ENCODE measurements at places on chromosomes 1 and 21.

DNA sequence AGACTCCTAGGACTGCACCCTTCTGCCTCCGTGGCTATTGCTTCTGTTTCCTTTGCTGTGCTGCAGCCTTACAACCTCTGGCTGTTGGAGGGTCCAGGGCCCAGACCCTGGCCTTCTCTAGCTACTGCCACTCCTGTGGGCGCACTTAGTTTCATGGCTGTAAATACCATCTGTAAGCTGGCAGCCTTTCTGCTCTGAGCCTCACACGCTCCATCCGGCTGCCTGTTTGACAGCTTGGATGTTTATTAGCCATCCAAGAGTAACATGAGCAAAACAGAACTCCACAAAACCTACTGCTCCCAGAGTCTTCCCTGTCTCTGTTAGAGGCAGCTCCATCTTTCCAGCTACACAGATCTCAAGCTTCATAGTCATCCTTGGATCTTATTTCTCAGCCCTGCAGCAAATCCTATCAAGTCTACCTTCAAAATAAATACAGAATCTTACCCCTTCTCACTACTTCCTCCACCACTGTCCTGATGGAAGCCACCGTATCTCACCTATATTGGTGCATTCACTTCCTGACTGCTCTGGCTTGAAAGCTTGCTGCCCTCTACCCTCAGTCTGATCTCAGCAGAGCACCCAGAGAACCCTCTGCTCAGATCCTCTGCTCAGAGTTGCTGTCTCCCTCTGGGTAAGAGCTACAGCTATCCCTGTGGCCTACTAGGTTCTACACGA is 19.1 kb downstream of the SLC25A33 start:
- H3K4me3 ChIP-seq: no peak overlapping the region
- no peaks in the 10 kb centered on the region for H3K27me3 ChIP-seq
- H3K4me1 ChIP-seq: peaks cover 29% of the 10 kb centered on the region
- H3K36me3 ChIP-seq: peaks cover 34% of the 10 kb centered on the region
- H3K27ac ChIP-seq: no peak overlapping the region

DNA sequence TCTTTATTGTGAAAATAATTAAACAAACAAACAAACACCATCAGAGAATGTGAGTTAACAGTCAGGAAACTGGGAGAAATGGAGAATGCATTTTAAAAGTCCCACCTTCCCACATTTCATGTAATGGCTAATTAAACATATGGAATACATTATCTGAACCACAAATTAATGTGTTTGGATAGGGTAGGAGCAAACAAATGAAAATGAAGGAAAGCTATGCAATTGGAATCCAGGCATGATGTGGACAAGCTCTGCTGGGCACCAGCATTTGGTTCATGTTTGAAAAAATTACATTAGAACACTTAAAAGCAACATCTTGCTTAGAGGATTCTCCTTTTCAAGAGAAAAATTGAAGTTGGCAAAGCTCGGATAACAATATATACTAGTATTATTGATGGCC is 628.1 kb downstream of the LMO4 start:
- H3K4me3 ChIP-seq: no peak overlapping the region
- no peak overlapping the region for H3K27ac ChIP-seq
- H3K36me3 ChIP-seq: no peaks in the 10 kb centered on the region
- H3K4me1 ChIP-seq: no peaks in the 10 kb centered on the region
- H3K27me3 ChIP-seq: peaks cover 7% of the 10 kb centered on the region

- H3K4me3 ChIP-seq: no peak within 1 kb of the TSS
- no peak within 1 kb of the TSS for H3K27ac ChIP-seq
- H3K27me3 ChIP-seq: no peaks in the 10 kb centered on the region
These were observed at the start of gene RAB25 for GRCh38 chr1:156060937-156061636. Gene RAB25 (plus strand): TSS chr1:156061160. CDS start chr1:156061401, 241 bp downstream.

DNA sequence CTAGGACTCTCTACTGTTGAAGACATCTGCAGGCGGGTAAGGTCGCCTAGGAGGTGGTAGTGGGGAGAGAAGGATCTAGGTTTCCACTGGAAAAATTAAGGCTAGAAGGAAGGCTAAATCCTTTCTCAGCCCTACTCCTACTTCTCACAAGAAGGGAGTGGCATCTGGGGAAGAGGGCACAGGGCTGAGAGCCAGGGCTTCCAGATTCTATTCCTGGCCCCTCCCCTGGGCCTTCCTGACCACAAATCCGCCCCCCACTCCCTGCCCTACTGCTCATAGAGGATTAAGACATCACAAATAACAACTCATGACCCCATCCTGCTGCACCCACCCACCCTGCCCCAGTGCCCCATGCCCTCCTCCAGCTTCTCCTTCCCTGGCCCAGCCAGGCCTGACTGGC is 2.5 kb downstream of the PHLDA3 start:
- no peak overlapping the region for H3K4me3 ChIP-seq
- no peaks in the 10 kb centered on the region for H3K36me3 ChIP-seq
- DNase-seq: no peak
- H3K4me1 ChIP-seq: peaks cover 4% of the 10 kb centered on the region

- H3K27ac ChIP-seq: no peak overlapping the region
- peaks cover 12% of the 10 kb centered on the region for H3K4me1 ChIP-seq
- H3K36me3 ChIP-seq: no peaks in the 10 kb centered on the region
- no peak overlapping the region for H3K4me3 ChIP-seq
- peaks cover 14% of the 10 kb centered on the region for H3K27me3 ChIP-seq
These were observed 228.0 kb downstream of the RYR2 start for GRCh38 chr1:237269938-237270337.

DNA sequence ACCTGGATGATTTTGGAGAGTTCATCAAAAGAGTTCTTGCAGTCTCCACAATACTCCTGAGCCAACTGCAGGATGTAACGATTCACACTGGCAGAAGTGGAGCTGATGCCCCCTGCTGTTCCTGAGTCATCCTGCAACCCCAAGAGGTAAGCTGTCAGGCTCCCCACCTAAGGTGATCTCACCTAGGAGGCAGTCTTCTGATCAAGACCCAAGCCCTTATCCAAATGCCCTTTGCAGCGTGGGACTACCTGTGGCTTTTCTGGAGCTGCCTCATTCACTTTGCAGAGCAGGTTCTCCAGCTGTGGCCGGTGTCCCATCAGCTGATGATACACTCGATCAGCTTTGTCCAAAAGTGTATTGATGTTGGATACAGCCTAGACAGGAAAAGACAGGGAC is 96.4 kb downstream of the UBR4 start:
- H3K27me3 ChIP-seq: no peaks in the 10 kb centered on the region
- no peak overlapping the region for H3K4me3 ChIP-seq
- H3K4me1 ChIP-seq: no peaks in the 10 kb centered on the region
- H3K36me3 ChIP-seq: peaks cover 79% of the 10 kb centered on the region
- DNase-seq: peak; percentile 62

- no peaks in the 10 kb centered on the region for H3K27me3 ChIP-seq
- H3K27ac ChIP-seq: no peak overlapping the region
- H3K36me3 ChIP-seq: no peaks in the 10 kb centered on the region
- DNase-seq: no peak
These were observed 266.6 kb downstream of the LRRC7 start for GRCh38 chr1:69834336-69834735.

DNA sequence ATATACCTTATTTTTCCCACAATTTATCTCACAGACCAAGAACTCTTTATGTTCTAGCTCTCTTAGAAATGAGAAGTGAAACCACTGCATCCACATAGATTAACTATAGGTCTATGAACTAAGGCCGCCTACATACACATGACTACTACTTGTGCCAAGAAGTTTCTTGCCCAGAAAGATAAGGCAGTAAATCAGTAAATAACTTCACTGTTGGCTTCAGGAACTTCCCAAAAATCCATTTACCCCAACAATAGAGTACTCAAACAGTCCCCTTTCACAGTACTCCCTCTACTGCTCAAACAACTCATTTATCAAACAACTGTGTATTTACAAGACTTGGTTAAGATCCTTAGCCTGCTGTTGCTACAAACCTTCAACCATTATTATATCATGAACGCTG is 96.5 kb downstream of the NME7 start:
- peaks cover 11% of the 10 kb centered on the region for H3K36me3 ChIP-seq
- no peak overlapping the region for H3K4me3 ChIP-seq
- peaks cover 4% of the 10 kb centered on the region for H3K4me1 ChIP-seq
- DNase-seq: no peak

DNA sequence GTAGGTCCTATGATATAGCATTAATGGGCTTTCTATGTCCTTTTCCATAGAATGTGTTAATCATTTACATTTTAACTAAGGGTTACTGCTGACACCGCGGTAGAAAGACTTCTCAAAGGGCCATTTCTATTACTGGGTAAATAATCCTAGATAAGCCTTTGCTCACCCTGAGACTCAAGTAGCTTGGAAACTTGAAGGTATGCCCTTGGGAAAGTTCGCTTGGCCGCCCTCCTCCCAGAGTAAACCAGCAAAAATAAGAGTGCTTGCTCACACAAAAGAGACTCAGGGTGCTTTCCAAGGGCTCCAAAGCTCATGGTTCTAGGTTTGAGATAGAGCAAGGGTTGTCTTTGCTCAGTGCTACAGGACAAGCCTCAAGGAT is 85.8 kb upstream of the TMPRSS2 start:
- H3K36me3 ChIP-seq: no peaks in the 10 kb centered on the region
- no peak overlapping the region for H3K27ac ChIP-seq
- DNase-seq: no peak
- H3K27me3 ChIP-seq: peaks cover 10% of the 10 kb centered on the region
- H3K4me1 ChIP-seq: no peaks in the 10 kb centered on the region

GRCh38 chr1:110067893-110068645 is 2.4 kb downstream of the ALX3 start:
- peak; percentile 28 for DNase-seq
- H3K4me1 ChIP-seq: peaks cover 17% of the 10 kb centered on the region
- H3K27me3 ChIP-seq: peaks cover 53% of the 10 kb centered on the region
- H3K4me3 ChIP-seq: peak overlapping the region; percentile 15
- no peaks in the 10 kb centered on the region for H3K36me3 ChIP-seq
- H3K27ac ChIP-seq: no peak overlapping the region

- H3K4me1 ChIP-seq: peaks cover 27% of the 10 kb centered on the region
- H3K27ac ChIP-seq: peak overlapping the region; percentile 15
These were observed 884 bp downstream of the SPATA6 start for GRCh38 chr1:48470950-48471690.

GRCh38 chr1:245099401-245099800 is 55.4 kb upstream of the KIF26B start:
- no peaks in the 10 kb centered on the region for H3K4me1 ChIP-seq
- no peak overlapping the region for H3K4me3 ChIP-seq
- H3K27me3 ChIP-seq: no peaks in the 10 kb centered on the region
- DNase-seq: no peak
- H3K27ac ChIP-seq: no peak overlapping the region

GRCh38 chr1:5598824-5599395 is 393.3 kb downstream of the NPHP4 start:
- H3K27me3 ChIP-seq: peaks cover 4% of the 10 kb centered on the region
- H3K27ac ChIP-seq: no peak overlapping the region
- H3K4me1 ChIP-seq: no peaks in the 10 kb centered on the region
- no peak overlapping the region for H3K4me3 ChIP-seq
- H3K36me3 ChIP-seq: no peaks in the 10 kb centered on the region
- no peak for DNase-seq

DNA sequence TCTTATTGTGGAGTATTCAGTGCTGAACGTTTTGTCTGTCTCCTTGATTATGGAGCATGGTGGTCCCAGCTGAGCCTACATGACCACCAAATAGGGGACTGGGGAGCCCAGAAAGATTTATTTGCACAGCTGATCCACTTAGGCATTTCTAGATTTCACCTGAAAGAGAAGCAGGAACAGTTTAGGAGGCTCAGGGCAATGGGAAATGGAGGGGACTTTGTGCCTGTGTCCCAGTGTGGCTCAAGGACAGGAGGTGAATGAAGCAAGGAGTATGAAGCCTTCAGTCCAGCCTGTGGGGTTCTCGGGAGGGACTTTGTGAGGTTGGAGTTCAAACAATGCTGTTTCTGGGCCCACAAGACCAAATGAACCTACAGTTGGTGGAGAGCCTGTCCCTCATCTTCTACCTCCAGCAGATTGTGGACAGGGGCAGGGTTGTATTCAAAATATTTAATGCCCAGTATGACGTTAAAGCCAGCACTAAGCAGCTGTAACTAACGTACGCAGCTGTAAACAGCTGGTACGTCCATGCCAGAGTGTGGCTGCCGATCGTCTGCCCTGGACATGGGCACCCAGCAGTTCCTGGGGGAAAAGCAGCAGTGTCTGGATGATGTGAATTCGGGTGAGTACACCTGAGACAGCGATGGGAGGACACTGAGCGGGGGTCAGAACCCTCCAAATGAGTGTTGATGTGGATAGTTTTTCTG is 164.9 kb upstream of the RAB4A start:
- no peak overlapping the region for H3K27ac ChIP-seq
- H3K36me3 ChIP-seq: no peaks in the 10 kb centered on the region
- H3K4me1 ChIP-seq: peaks cover 7% of the 10 kb centered on the region
- no peak overlapping the region for H3K4me3 ChIP-seq

GRCh38 chr1:94989398-94989797 is 62.5 kb upstream of the CNN3 start:
- no peak for DNase-seq
- no peak overlapping the region for H3K4me3 ChIP-seq
- no peak overlapping the region for H3K27ac ChIP-seq
- H3K4me1 ChIP-seq: peaks cover 2% of the 10 kb centered on the region
- H3K27me3 ChIP-seq: no peaks in the 10 kb centered on the region

DNA sequence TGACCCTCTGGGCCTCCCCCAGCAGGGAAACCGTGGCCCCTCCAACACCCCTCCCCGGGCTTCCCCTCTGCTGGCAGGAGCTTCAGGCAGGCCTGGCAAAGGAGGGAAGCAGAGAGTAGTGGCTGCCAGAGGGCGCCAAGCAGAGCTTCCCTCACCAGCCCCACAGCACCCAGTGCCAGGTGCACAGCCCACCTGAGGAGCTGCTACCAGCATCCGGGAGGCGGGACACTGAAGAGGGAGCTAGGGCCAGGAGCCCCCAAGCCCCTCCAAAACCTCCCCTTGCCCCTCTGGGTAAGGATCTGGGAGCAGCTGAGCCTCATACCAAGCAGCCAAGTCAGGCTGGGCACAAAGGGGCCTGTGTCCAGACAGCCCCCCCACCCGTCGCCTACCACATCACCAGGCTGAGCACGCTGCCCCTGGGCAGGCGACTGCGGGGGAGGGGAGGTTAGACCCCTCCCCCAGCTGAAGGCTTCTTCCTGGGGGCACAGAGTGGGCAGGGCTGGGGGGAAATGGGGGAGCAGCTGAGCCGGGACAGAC is 19.6 kb downstream of the CCDC24 start:
- H3K4me1 ChIP-seq: peaks cover 9% of the 10 kb centered on the region
- no peaks in the 10 kb centered on the region for H3K27me3 ChIP-seq
- no peak for DNase-seq
- H3K27ac ChIP-seq: no peak overlapping the region
- H3K4me3 ChIP-seq: no peak overlapping the region

GRCh38 chr1:174875306-174875705 is 124.4 kb upstream of the CACYBP start:
- no peaks in the 10 kb centered on the region for H3K36me3 ChIP-seq
- H3K4me3 ChIP-seq: peak overlapping the region; percentile 26
- peak; percentile 29 for DNase-seq
- peaks cover 20% of the 10 kb centered on the region for H3K4me1 ChIP-seq

GRCh38 chr1:22420455-22421053 is 31.1 kb upstream of the ZBTB40 start:
- no peaks in the 10 kb centered on the region for H3K36me3 ChIP-seq
- no peak overlapping the region for H3K4me3 ChIP-seq
- H3K27me3 ChIP-seq: peaks cover 32% of the 10 kb centered on the region
- peak; percentile 83 for DNase-seq

GRCh38 chr1:197967066-197967465 is 49.9 kb downstream of the LHX9 start:
- H3K4me1 ChIP-seq: no peaks in the 10 kb centered on the region
- no peaks in the 10 kb centered on the region for H3K36me3 ChIP-seq
- H3K4me3 ChIP-seq: no peak overlapping the region
- H3K27me3 ChIP-seq: peaks cover 6% of the 10 kb centered on the region

- no peaks in the 10 kb centered on the region for H3K36me3 ChIP-seq
- no peak within 1 kb of the TSS for H3K4me3 ChIP-seq
- H3K27me3 ChIP-seq: peaks cover 13% of the 10 kb centered on the region
These were observed at the start of gene FMO2 for GRCh38 chr1:171185091-171185490. Gene FMO2 (plus strand): TSS chr1:171185300. CDS start chr1:171185714, 414 bp downstream.

Data from activated CD4-positive, alpha-beta T cell treated with anti-CD3 and anti-CD28 coated beads for 36 hours (primary cell).